ENCODE measurements at places on chromosomes 12 and 14.

GRCh38 chr14:78530078-78530477, 359.9 kb downstream of the NRXN3 start:
- no peak for DNase-seq

DNA sequence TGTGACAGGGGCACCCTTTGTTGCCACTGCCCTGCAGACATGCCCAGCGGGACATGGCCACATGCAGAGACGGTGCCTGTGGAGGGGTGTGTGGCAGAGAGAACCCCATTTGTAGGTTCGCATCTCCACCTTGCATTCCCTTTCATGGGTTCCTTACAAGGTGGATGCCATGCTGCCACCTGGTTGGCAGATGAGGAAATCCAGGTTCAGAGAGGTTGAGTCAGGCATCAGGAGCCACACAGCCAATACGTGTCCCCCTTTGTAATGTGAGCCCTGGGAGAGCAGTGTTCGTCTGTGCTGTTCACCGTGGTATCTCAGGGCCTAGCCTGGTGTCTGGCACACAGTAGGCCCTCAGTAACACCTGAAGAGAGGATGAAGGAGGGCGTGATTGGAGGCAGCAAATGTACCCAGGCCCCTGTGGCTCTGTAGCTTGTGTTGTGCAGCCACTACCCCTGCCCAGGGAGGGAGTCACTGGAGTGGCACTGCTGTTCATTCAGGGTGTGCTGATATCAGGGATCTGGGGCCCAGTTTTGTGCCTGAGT, 9.1 kb downstream of the SH2B3 start:
- no peak for DNase-seq

GRCh38 chr14:96624661-96625425, 122.7 kb downstream of the PAPOLA start:
- DNase-seq, result no peak

DNA sequence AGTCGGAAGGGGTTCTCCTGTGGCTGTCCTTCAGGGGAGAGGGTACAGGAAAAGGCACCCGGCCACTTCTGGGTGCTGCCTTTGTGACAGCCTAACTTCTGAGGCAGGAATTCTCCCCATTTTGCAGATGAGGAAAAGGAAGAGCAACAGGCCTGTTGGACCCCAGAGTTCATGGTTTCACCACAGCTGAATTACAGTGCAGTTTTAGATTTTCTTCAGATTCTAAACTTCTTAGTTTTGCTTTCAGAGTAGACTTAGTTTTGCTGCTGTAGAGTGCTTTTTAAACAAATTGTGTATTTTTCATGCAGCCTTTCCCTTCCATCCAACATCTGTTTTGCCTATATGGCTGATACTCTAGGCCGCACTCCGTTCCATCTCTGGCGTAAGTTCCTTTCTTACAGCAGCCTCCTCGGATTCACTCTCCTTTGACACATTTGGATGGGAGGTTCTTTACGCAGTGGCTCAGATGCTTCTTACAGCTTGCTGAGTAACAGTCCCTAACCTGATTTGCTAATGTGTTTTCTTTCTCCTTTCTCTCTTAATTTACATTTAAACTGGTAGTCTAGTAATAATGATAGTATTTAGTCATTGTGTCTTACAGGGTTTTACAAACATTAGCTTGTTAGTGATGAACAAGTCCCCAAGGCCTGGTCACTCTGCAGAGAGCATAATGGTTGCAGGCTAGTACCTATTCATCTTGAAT, 7.8 kb downstream of the TRAF3 start:
- no peak for DNase-seq

GRCh38 chr12:65616022-65616421, 208.3 kb upstream of the HMGA2 start:
- no peak for DNase-seq

DNA sequence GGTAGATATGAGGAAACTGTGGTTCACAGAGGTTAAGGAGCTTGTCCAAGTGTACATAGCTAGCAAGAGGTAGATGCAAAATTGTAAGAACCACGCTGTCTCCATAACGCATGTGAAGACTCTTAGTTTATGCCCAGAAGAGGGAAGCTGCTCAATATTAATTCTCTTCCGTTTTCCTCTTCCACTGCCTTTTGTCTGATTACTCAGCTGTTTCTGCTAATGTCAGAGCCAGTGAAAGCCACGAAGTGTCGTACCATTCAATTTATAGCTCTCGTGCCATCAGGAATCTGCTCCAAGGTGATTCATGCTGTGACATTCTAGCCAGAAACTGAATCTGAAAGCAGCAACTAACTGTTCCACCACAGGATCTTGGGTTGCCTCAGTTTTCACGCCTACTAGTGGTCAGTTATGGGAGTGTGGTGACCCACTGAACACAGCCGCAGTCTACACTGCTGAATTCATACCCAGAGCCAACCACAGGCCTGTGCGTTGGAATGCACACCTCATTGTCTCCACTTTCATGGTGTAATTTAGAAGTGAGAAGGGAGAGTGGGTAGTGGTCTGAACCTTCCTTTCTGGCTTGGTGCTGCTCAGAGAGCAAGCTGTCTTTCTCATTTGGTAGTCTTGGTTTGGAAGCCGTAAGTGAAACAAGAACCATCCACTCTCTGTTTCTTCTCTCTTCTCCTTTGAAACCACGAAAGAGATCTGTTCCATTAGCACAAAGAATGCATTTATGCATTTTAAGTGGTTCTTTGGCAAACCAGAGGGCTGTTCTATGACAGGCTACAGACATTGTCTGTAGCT, 74.2 kb upstream of the NAP1L1 start:
- no peak for DNase-seq

- DNase-seq, result no peak
Observed at GRCh38 chr12:4701395-4702190, 18.6 kb upstream of the GALNT8 start.

- DNase-seq, result no peak
Observed at GRCh38 chr14:50784683-50785456, 46.1 kb downstream of the NIN start.

DNA sequence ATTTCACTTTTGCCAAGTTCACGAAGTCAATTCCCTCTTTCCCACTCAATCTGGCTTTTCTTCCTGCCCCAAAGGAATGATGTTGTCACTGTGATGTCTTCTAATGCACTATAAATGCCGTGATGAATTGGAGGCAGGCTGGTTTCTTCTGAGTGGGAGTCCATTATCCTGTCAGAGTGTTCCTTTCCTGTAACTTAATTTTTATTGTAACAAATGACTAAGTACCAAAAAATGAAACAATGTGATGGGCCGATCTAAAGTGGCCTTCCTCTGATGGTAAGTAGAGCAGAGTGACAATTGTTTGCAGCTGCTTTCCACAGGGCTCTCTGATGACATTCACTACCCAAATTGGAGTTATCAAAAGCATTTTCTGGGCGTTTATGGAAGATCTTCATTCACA, 22.2 kb downstream of the TMEM30B start:
- no peak for DNase-seq

DNA sequence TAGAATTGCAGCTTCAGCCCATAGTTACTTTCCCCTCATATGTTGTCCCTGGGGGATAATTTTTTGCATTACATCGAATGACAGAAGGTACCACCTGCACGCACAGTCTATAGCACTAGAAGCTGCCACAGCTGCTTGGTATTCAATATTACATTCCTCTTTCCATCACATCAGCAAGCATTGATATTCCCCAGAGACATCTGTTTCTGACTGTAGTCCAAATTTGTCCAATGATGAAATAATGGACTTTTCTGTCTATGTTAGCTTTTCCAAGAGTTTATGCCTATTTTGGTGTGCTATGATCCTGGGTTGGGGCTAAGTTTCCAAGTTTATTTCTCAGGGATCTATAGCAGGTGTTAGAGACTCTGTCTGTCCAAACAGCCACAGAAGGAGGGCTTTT, 335.4 kb downstream of the LRIG3 start:
- no peak for DNase-seq

DNA sequence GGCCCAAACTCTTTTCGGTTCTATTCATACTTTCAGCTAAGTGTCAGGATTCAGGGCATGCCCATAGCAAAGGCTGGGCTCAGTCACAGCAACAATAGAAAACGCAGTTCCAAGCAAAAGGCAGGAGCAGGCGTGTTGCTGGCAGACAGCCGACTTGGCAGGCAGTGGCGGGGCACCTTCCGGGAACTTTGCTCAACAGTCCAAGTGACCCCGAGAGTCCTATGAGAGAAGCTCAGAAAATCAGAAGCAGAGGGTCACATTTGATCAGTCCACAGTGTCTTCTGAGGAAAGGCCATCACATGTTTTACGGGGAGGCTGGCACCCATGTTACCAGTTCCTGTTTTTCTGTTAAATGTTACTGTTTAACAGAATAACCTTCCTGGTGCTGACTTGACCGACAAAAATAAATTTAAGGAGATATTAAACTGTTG, 115.0 kb downstream of the DACT1 start:
- peak; percentile 34 for DNase-seq

- no peak for DNase-seq
Observed at GRCh38 chr14:103095210-103095778, 769 bp downstream of the EXOC3L4 start.

DNA sequence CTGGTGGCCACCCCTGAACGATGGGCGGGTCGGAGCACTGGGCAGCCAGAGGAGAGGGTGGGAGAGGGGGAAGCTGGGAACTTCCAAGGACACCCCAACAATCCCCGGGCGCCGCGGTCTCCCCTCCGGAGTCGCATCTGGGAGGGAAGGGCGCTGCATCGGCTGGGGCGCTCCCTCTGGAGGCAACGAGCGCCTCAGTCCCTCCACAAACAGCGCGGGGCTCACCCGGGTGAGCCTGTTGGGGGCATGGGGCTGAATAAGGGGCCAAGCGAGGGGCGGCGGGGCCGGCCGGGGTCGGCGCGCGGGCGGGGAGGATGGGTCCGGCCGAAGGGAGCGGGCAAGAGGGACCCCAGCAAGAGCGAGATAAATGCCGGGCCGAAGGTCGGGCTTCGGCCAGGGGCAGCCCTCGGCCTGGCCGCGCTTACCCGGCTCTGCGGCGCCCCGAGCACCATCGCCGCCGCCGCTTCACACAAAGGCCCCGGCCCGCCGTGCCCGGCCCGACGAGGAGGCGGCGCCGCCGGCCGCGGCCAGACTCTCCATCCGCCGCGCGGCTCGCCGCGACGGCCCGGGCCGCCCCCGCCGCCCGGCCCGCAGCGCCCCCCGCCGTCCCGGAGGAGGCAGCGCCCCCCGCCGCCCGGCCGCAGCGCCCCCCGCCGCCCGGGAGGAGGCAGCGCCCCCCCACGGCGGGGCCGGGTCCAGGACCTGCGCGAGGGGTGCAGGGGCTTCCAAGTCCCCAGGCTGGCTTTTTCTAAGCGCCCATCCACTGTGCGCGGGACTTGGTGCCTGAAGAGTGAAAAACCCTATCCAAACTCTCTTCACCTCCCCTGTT, at the start of gene ZBTB39:
Gene ZBTB39 (minus strand): TSS at position 567 of the 829 bp plus-strand sequence. CDS start 1,629 bp downstream, outside the sequence.
- no peak for DNase-seq

- no peak for DNase-seq
Observed at GRCh38 chr12:62103748-62104147, 156.5 kb upstream of the USP15 start.

GRCh38 chr12:23186950-23187349, 562.0 kb downstream of the ETNK1 start:
- DNase-seq, result no peak

DNA sequence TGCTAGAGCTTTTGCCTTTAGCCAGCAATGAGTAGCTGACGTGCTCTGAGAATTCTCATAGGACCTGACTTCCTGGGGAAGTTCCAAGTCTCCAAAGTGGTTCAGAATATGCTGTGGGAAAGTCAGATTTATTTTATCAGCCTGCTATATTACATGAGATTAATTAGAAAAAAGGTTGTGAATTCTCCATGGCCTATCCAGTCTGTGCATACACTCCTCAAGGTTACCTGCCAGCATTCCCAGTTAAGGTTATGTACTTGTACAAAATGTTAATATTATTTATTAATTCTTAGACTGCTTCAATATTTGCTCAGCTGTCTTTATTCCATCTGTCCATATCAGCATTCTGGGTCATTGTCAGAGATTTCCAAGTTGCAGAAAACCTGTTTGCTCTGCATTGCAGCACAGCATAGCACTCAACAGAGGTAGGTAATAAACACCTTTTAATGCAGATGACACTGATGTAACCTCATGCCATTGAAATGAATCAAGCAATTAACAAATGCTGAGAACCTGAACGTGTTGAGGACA, 2.7 kb upstream of the SEL1L start:
- no peak for DNase-seq

DNA sequence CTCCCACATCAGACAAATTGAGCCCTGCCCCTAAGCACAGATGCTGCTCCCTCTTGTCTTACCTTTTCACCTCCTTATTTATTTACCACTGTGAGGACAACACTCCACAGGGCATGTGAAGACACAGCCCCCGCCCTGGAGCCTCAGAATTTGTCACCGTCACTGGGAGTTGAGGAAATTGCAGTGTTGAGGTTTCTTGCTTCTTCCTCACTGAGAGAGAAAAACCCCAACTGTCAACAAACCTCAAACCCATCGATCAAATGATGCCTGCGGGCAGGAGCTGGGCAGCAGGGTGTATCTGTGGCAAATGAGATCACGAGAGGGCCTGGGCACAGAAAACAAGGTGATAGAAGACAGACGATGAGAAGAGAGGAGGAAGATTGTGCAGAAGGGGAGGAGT, 30.5 kb upstream of the PLEKHG3 start:
- no peak for DNase-seq

DNA sequence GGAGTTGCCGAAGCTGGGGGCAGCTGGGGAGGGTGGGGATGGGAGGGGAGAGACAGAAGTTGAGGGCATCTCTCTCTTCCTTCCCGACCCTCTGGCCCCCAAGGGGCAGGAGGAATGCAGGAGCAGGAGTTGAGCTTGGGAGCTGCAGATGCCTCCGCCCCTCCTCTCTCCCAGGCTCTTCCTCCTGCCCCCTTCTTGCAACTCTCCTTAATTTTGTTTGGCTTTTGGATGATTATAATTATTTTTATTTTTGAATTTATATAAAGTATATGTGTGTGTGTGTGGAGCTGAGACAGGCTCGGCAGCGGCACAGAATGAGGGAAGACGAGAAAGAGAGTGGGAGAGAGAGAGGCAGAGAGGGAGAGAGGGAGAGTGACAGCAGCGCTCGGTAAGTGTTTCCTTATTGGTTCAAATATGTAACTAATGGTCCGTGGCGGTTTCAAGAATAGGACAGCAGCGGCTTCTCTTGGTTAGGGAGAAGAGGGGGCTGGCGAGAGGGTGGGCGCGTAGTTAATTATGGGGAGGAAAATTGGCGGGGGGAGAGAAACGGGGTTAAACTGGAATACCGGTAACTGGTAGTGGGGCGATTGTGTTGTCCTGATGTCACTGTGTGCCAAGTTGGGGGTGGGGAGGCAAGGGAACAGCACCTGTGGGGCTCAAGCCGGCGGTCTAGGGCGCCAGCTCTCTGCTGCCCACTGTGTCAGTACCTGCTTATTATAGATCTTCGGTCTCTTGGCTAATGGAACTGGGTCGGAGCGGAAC, 8.4 kb downstream of the HOXC8 start:
- DNase-seq, result no peak
